Activated CD4-positive, alpha-beta T cell treated with anti-CD3 and anti-CD28 coated beads, Interleukin-2, amount 10 ng/mL, durations not matched to agents 7 days and 5 days (primary cell): ENCODE measurements at places on chromosomes 5 and 9. TPM values are rescaled to one million over a fixed set of nuclear protein-coding genes. Genes with fewer than 3 reads are reported as not detected.

OLFML2A gene
- total RNA-seq: not detected

GRCh38 chr5:148882332-148882731, 55.9 kb downstream of the ADRB2 start:
- no peak for DNase-seq

DNA sequence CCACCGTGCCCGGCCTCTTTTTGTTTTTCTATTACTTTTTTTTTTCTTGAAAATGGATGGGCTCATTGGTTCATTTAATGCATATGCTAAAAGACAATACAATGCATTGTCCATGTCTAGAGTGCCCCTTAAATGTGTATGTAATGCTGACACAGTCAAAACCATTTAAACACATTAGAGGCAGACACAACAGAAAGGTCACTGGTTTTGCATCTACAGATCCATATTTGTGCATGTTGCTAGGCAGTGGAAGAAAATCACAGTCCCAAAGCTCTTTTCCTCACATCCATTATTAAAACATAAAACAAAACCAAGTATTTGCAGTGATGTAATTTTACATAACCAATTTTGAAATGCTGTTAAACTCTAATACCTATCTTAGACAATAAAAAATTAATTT, 389.0 kb downstream of the TAF11L14 start:
- DNase-seq: no peak

- DNase-seq: no peak
Observed at GRCh38 chr5:154390096-154390495, 55.7 kb upstream of the SAP30L start.

GRCh38 chr5:90168399-90168798, 241.2 kb downstream of the CETN3 start:
- DNase-seq: no peak

CXXC5 gene
- total RNA-seq: 1.9 TPM

DNA sequence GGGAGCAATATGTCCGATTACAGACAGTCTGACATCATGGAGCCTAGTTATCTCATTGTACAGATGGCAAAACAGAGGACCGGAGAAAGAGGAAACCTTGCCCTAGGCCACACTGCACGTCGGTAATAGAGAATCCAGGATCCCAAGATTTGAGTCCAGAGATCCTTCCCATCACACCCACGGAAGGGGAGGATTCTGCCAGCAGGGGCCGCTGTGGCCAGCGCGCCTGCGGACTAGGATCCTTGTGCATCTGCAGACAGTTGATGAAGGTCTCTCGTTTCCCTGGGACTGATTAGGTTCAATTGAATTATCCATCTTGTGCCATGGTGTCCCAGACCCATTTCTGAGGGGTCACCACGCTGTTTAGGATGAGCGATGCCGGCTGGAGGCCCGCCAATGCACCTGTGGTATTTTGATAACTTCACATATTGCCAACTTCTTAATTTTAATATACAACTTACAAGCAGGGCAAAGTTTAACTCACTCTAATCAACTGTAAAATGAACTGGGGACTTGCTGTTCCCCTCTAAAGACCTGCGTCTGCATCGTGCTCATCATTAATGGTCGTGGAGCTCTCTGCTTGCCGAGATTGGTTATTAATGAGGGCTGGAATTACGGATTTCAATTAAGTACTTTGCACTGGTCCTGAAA, 592.7 kb upstream of the BRINP1 start:
- DNase-seq: peak; percentile 9

DNA sequence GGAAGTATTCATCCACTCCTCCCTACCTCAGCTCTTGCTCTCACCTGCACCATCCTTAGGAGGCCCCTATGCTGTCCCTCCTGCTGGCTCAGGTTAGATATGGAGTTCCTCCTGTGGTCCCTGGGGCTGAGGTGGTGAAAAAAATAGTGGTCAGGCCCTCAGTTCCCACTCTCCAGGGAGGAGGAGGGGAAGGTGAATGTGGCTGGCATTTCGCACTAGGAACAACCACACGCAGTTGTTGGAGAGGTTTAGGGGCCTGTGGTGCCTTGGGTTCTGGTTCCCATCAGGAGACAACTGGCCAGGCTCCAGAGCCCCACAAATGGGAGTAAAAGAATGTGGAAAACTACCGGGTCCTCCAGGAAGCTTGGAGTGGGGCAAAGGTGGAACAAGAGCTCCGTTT, 81.7 kb upstream of the HSPA9 start:
- DNase-seq: no peak

- no peak for DNase-seq
Observed at GRCh38 chr9:106307670-106308069, 555.3 kb upstream of the ZNF462 start.

- DNase-seq: no peak
Observed at GRCh38 chr5:128630121-128630520, 92.1 kb upstream of the FBN2 start.

DNA sequence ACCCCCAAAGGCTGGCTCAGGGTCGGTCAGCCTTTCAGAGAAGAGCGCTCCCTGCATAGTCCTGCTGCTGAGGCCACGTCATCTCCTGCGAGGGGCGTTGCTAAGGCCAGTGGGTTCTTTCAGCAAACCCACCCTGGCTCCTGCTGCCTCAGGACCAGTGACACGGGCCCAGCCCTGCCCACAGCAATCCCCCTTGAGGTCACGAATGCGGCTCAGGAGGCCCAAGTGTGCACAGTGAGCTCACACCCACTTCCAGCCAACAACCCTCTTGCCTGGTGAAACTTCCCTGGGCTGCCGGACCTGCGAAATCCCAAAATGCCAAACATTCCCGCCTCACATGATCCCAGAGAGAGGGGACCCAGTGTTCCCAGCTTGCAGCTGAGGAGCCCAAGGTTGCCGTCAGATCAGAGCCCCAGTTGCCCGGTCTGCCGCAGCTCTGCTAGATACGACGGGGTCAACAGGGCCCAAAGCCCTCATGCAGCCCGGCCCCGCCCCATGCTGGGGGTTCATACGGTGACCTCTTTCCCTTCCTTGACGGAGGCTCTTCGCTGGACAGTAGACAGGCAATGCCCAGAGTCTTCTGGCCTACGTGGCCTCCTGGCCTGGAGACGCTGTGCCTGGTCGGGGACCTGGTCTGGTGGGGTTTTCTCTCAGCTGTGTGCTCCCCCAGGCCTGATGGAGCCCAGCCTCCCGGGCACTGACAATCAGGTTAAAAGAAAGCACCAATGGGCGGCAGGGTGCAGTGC, 116.4 kb upstream of the COL5A1 start:
- no peak for DNase-seq

DNA sequence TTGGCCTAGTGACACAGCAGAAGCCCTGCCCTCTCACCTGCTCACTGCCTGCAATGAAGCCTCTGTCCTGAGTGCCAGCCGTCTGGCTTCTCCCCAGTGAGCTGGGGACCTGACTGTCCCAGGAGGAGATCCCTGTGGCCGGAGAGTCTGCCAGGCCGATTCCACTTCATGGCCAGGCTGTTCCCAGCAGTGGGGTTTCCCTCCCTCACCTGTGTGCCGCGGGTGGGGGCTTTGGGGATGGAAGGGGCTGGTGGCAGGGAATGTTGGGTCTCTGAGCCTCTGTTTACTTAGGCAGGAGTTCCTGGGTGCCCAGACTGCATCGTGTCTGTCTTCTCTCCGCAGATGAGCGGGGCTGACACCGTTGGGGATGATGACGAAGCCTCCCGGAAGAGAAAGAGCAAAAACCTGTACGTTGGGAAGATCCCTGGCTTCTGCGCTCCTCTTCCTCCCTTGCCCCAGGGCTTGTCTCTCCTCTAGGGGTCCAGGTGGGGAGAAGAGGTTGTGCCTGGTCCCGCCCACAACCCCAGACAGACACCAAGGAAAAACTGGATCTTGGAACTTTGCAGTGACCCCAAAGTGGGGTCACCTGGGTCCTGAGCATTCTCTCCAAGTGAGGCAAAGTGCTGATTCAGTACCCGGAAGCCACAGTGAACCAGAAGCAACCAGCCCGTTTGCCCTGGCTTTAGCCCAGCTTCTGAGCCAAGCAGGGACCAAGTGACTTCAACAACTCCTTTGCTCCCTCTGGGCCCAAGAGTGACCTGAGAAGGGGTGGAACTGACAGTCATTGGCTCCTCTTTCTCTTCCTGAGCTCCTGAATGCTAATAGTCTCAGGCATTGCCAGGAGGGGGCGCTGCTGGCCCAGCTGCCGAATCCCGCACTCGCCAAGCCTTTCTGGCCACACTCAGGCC, 127.7 kb downstream of the RGS3 start:
- DNase-seq: peak; percentile 58

PCDHGA8 gene
- not detected for total RNA-seq

PCDHA3 gene
- not detected for total RNA-seq

DNA sequence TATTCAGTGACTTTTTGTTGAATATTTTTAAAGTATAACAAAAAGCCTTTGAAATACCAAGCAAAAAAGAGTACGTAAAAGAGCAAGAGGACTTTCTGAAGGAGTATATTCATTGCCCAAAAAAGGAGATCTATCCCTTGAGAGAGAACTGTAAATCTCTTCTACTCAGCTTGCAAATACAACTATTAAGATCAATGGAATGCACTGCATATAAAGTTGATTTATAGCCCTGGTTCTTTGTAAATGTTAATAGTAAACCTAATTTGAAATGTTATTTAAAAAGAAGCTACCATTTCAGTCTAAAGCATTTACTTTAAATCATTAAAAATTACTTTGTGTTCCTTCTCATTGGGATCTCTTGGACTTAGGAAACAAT, 168.1 kb downstream of the PDE4D start:
- no peak for DNase-seq

ROR2 gene
- total RNA-seq: 0.48 TPM

OSTF1 gene
- 139 TPM for total RNA-seq

GRCh38 chr5:123756318-123756665, 244.3 kb downstream of the CSNK1G3 start:
- DNase-seq: no peak

GRCh38 chr5:51379331-51379700, 3.9 kb upstream of the ISL1 start:
- no peak for DNase-seq

YTHDC2 gene
- 24.9 TPM for total RNA-seq

ARL10 gene
- 5.4 TPM for total RNA-seq

- DNase-seq: no peak
Observed at GRCh38 chr5:39314591-39314990, 49.7 kb downstream of the C9 start.

CSF1R gene
- 0.08 TPM for total RNA-seq

AUH gene
- 16.8 TPM for total RNA-seq

DNA sequence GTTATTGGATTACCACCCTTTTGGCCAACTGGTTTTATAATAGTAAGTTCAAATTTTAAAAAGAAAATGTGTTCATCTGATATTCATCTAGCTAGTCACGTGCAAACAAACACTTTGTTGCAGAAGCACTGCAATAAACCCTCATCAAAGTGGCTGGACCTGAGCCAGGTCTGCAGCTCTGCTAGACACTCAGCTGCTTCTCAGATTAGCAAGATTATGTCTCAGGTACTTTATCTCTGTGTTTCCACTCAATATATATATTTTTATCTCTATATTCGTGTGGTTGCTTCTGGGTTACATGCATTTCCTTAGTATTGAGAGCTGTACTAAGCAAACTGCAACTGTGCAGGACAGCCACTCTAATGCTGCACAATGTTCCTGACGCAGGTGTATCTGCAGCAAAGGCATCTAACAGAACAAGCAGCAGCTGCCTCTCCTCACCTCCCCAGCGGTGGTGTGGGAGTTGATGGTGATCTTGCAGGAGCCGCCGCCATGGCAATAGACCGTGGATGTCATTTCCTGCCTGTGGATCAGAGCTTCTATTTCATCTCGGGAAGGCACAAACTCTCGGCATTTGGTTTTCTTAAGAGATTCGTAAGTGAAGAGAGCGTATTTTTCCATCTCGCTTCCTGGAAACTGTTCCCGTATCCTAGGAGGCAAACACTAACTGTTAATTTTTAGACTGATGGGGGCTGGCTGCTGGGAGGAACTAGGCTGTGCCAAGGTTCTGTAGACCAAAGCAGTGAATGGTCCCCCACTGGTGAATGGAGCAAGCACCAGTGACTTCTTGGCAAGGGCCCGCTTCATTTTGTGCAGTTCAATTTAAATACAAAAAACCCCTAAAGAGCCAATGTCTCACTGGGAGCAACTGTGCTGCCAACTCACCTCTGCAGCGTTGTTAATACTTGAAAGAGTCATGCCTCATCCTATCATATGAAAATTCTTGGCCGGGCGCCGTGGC, 56.7 kb upstream of the RETREG1 start:
- DNase-seq: peak; percentile 29

DNAI1 gene
- not detected for total RNA-seq

- DNase-seq: no peak
Observed at GRCh38 chr5:135174315-135175096, 140.5 kb upstream of the PITX1 start.

GFRA3 gene
- total RNA-seq: 0.21 TPM

DNA sequence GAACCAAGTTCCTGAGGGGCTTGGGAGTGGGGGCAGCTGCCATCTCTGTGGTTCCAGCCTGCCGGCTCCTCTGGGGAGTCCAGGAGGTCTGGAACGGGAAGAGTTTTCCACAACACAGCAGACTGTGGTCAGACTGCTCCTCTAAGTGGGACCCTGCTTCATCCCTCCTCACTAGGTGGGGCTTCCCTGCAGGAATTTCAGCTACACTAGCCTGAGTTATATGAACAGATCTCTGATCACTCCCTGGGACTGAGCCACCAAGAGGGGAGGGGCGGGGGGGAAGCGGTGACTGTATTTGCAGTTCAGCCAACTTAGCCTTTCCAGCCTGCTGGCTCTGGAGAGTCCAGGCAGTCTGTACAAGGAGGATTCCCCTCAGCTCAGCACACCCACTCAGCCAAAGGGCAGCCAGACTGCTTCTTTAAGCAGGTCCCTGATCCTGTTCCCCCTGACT, 19.4 kb downstream of the DTWD2 start:
- DNase-seq: no peak

MAST4 gene
- 23.5 TPM for total RNA-seq

DNA sequence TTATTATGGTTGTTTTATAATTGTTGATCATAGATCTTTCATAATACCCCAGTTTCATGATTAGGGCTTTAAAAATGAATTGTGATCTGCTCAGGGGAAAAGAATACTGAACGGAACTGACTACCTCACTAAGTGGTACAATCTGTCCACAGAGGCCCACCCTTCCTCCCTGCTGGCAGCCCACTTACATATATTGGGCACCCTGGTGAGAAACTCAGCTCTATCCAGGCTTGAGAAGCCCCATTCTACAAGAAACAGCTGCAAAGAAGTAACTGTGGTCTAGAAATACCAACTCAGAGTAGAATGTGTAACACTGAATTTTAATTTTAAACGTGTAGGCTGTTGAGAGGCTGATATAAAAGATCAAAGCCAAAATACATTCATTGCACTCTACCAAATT, 46.9 kb downstream of the TSSK1B start:
- DNase-seq: no peak

GRCh38 chr9:37908698-37909186, 4.8 kb upstream of the SLC25A51 start:
- DNase-seq: no peak

DNA sequence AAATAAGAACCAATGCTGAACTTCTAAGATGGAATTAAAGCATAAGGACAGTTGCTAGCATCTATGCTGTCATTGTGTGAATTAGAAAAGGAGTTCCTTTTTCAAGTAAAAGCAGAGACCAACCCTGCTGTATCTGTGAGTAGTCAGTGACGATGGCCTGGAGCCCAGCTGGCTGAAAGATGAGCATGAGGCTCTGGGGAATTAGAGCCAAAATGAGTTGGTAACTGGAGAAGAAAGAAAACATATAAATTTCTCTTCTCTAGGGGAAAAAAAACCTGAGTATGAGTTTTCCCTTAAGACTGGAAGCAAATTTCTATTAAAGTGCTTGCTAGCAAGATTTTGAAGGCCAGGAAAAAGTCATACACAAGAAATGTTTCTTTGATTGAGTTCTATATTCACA, 1.6 kb upstream of the SPZ1 start:
- no peak for DNase-seq

GRCh38 chr5:152953788-152954483, 536.5 kb upstream of the GRIA1 start:
- DNase-seq: no peak

TMEFF1 gene
- not detected for total RNA-seq
